ENCODE measurements at places on chromosomes 11 and 22. TPM values are rescaled to one million over a fixed set of nuclear protein-coding genes. Genes with fewer than 3 reads are reported as not detected.

GRCh38 chr22:49188591-49188990 lies 639.1 kb downstream of the BRD1 start:
- no peak for DNase-seq

GRCh38 chr11:33885338-33886005 lies 6.4 kb downstream of the LMO2 start:
- no peak for DNase-seq

GRCh38 chr11:108322666-108323065 lies 99.8 kb downstream of the ATM start:
- no peak for DNase-seq

- no peak for DNase-seq
Measured at GRCh38 chr11:72676861-72677341, 2.7 kb upstream of the PDE2A start.

DNA sequence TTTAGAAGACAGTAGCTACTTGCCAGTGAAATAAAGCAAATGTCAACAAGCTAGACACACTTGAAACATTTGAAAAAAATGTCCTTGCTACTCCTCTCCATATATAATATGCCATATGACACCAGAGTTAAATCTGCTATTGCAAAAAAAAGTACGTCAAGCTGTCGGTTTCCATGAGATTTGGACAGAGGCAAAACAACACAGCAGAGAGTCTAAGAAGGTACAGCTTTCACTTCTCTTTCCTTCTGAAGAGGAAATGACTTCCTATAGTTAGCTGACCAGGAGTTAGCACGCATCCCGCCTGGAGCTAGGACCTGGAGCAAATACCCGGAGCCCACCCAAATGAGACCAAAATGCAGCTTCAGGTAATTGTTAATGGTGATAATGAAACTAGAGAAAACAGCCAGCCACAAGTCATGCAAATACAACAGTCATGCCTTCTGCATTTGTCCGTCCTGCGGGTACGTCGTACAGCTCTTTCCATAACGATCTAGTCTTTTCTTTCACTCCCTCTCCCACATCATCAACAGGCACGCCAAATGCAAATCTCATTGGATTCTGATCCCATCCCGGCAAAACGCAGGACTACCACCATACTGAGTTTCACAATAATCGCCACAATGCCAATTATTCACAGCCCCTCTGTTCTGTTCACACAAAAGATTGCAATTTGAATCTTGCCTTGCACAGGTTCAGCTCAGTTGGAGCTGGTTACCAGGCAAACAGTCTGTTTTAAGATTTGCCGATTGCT lies 395.0 kb upstream of the CCDC90B start:
- no peak for DNase-seq

DNA sequence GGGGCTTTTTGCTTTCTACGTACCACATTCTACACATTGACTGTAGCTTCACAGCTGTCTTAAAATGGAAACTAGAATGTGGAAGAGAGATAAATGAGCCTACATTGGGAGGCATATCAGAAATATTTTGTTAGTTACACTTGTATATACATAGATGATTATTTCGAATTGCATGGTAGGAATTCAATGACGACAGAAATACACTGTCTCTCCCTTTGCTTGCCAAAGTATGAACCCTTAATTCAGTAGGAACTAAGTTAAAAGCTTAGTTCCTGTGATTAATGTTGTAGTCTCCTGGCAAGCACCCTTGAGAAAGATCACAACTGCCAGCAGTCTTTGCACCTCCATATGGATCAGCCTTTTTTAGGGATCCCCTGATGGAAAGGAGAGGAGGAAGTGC lies 10.1 kb downstream of the C11orf87 start:
- DNase-seq, result peak; percentile 62

- no peak for DNase-seq
Measured at GRCh38 chr22:20001082-20001638, 15.5 kb downstream of the ARVCF start.

DNA sequence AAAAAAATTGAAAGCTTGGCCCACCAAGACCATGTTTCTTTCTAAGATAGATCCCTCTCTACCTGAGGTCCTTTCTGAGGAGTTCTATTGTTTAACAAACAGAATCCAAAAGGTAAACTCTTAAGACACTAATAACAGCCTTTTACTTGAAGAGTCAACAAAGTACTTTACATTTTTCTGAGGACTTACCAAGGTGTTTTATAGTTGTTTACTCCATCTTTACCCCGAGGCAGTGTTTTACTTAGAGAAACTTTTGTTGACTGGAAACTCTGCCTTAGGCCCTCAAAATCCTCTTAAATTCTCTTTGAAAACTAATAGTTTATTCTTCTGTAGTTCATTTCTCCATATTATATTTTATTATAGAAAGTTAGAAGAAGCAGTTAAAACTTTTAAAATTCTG lies 49.7 kb upstream of the NOX4 start:
- no peak for DNase-seq

DNA sequence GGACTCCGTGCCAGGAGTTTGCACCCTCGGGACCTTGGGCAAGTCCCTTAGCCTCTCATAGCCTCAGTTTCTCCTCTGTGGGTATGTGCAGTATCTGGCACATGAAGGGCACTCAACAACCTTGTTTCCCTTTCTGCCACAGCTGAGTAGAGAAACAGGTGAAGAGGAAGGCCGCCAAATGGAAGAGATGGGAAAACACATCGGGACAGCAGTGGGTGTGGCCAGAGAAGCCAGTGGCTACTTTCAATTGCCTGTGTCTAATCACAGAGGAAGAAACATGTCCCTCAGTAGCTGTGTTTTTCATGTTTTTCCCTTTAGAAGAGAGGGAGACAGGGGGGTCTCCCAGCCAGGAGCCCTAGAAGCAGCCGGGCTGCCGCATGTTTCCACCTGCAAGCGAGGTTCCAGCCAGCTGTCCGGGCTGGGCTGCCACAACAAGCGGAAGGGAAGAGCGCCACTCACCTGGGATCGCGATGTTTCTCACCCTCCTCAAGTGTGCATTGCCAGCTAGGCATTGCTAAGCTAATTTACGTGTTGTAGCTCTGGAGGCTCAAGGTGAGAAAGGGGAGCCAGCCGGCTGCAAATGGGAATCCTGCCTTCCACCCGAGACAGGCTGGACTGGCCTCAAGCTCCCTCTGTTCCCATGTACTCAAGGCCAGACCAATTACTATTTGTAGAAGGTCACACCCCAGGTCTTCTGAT lies 16.7 kb downstream of the ASPHD2 start:
- no peak for DNase-seq

DNA sequence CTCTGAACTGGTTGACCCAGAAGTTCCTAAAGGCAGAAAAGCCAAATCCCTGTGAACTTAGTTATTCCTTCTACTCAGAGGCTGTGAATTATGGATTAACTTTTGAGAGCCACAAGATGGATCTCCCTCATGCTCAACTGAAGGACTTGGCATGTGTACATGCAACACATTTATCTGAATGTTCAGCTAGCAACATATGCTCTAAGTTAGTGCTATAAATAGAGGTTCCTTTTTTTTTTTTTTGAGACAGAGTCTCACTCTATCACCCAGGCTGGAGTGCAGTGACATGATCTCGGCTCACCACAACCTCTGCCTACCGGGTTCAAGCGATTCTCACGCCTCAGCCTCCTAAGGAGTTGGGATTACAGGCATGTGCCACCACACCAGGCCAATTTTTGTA lies 40.1 kb downstream of the EIF4ENIF1 start:
- DNase-seq, result no peak

DNA sequence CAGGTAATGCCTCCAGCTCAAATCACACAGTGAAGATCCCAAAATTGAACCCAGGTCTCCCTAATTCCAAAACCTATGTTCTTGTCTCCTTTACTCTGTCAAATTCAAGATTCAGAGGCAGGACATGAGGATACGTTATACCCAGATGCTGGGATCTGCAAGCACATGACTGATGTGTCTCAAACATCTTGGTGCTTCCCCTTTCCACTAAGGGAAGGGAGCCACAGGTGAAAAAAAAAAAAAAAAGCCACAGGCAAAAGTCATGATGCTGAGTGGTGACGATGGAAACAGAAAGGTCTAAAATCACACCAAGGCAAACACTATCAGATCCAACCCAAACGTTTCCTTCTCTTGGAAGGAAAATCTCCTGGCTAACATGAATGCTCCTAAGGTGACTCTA lies 24.0 kb downstream of the ABTB2 start:
- DNase-seq, result no peak

DNA sequence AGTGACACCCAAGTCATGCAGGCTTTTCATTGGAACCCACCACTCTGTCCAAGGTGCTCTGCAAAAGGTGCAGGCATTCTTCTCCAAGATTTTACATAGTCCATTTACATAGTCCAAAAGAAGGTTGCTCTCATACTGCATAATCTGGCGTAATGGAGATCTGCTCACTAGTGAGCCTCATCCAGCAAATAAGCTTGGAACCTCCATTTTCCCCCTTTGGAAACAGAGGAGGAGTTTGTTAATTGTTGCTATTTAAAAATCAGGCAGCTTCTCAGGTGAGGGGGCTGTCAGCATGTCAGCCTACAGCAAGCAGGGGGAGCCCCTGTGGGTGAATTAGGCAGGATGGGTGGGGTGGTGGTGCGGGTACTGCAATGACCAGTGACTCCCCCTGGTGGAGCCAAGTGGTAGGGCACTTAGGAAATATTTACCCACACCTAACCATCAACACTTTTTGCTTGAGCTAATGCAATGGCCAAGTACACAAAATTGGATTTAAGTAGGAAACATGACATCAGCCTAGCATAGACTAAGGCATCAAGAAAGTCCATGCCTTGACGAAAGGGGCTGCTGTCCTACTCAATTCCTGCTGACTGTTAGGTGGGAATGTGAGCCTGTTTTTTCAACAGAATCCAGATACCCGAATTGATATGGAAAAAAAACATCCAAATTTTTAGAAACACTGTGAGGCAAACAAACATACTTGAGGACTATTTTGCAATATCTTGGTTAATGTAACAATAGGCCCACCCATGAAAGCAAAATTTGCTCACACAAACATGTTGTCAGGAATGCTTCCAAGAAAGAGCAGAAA lies 64.5 kb downstream of the AMBRA1 start:
- DNase-seq, result peak; percentile 93

DNA sequence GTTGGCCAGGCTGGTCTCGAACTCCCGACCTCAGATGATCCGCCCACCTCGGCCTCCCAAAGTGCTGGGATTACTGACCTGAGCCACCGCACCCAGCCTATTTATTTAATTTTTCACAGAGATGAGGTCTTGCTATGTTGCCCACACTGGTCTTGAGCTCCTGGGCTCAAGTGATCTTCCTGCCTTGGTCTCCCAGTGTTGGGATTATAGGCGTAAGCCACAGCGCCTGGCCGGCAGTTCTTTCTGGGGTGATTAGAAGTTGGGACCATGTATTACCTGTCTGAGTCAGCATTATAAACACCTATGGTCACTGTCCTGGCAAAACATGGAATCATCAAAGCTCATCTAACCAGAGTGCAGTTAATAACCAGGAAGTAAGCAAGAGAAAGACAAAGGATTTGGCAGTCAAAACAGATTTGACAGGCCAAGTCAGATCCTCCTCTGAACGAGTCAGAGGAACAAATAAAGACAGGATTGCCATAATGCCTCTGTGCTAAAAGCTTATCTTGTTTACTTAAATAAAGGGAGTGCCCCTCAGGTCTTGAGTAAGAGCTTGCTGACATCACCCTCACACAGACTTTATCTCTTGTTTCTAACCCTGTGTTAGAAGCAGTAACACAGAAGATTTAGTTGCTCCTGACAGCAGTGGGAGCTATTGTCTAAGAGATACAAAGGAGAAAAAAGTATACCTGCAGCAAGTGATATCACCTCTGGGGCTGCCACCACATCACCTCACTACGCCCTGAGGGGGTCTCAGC lies 3.7 kb downstream of the SERPIND1 start:
- no peak for DNase-seq

- no peak for DNase-seq
Measured at GRCh38 chr22:46578251-46578823, 40.9 kb upstream of the CELSR1 start.

- no peak for DNase-seq
Measured at GRCh38 chr11:65539744-65540289, 14.9 kb downstream of the SCYL1 start.

The SLC22A6 gene
- not detected for total RNA-seq

The KIAA1671 gene
- 18.3 TPM for total RNA-seq

The C11orf21 gene
- total RNA-seq, result 0.83 TPM

The CATSPER1 gene
- not detected for total RNA-seq

The MYO7A gene
- 4.8 TPM for total RNA-seq

The DEUP1 gene
- total RNA-seq, result not detected

The MYBPC3 gene
- 0.06 TPM for total RNA-seq

The MFRP gene
- not detected for total RNA-seq

The ART1 gene
- not detected for total RNA-seq
